Stimulated activated CD4-positive, alpha-beta T cell treated with anti-CD3 and anti-CD28 coated beads, Interleukin-2, amount 100 ng/mL, for 48 hours (primary cell): ENCODE measurements at places on chromosomes 1 and 21.

DNA sequence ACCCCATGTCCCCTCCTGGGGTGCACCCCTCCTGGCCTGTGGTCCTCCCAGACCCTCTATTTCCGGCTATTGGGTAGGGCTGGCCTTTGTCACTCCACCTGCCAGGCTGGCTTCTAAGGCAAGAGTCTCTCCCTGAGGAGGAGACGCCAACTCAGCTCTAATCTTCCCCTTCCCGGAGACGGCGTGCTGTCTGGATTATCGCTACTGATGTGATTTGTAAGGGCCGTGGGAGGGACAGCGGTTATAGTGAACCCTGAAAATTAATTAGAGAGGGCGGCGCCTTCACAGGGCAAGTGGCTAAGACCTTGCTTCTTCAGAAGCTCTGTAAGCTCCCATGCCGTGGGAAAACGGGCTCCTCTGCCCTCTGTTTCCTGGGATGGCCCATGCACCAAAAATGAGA is 207.0 kb upstream of the VAMP3 start:
- no peak for DNase-seq

GRCh38 chr21:38878379-38879179 is 72.8 kb downstream of the ETS2 start:
- DNase-seq = no peak

DNA sequence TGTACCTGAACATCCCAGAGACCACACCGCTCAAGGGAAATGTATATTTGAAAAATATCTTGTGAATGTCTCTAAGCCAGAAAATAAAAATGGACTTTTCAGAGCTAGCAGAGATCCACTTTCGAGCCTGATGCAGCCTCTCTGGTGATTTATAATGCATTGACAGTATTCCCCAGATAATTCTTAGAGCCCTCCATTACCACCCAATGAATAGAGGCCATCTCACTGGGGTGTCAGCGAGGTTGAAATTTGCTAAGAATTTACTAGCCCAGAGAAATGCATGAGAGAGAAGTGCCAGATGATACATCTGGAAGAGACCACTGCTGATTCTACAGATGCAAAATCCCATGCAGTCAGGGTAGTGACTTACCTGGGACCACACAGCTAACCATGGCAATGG is 25.5 kb upstream of the NTPCR start:
- no peak for DNase-seq

GRCh38 chr1:71041806-71042205 is 5.8 kb downstream of the PTGER3 start:
- DNase-seq = no peak

DNA sequence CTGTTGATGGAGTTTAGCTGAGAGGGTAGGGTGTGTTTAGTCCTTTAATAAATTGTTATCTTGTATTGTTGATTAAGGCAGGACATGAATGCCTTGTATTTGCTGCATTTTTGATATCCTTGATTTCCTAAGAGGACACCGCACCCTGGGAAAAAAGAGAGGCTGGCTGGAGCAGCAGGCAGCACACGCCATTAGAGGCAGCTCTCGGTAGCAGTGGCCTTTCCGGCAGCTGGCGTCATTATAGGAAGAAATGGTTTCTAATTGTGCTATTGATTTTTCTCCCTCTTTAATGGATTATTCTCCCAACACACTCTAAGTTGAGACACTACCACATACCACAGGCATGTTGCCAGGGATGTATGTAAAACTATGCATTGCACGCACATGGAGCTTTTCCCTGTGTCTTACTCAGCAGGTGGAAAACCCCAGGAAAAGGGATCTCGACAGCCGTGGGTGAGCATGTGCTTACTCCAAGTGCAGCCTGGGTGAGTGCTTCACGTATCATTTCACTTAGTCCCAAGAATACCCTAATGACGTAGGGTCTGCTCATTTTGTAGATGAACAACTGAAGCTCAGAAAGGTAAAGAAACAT is 440.4 kb upstream of the RUNX1 start:
- DNase-seq = no peak

GRCh38 chr1:29849038-29849750 is 612.9 kb downstream of the PTPRU start:
- DNase-seq = peak; percentile 31

DNA sequence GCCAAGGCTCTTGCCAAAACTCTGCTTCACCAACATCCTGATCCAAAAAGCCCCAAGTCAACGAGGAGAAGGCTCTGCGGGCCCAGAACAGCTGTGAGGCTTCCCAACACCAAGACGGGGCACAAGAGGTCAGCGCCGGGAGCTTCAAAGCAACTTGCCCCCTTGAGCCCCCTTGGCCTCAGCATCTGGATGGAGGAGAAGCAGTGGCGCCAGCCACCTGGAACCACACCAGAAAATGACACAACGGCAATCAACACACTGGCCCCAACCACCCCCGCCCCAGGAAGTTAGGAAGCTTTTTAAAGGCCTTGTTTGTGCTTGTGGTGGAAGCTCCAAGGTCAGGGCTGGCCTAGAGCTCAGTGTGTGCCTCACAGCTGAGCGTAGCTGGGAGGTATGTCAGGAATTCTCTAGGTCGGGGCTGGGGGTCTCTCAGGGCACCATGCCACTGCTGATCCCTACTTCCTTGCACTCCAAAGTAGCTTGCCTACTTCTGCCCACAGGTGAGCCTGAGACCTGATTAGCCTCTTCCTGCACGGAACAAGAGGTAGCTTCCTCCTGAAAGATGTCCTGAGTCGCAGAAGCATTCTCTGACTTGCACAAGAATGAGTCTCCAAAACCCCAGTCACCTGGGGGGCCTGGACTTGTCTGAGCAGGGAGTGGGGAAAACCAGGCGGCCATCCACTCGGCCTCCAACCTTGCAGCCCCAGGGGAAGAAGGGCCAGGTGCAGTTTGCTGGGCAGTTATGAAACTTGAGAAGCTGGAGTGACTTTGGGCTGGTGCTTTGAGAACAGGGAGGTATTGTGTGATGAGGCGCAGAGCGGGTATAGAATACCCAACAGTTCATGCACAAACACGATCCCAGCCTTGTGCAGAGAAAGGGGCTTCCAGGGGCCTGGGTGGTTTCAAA is 9.7 kb upstream of the SRP9 start:
- no peak for DNase-seq

DNA sequence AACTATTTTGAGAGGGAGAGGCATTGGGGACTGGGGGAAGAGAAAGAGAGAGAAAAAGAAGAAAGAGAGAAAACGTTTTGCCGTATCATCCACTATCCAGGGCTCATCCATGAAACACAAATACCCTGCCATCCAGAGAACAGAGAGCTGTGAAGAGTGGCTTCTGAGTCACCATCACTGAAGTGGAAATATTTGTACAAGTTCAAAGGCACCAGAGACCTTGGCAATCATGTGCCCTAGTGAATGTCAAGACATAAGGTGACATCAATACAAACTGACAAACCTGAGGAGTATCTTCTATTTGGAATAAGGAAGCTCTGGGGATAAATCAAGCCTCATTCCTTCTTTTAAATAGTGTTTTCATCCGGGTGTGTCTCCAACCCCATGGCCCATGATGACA is 197.2 kb upstream of the PROX1 start:
- DNase-seq = no peak

GRCh38 chr1:85799737-85800136 is 91.5 kb upstream of the ZNHIT6 start:
- DNase-seq = no peak

DNA sequence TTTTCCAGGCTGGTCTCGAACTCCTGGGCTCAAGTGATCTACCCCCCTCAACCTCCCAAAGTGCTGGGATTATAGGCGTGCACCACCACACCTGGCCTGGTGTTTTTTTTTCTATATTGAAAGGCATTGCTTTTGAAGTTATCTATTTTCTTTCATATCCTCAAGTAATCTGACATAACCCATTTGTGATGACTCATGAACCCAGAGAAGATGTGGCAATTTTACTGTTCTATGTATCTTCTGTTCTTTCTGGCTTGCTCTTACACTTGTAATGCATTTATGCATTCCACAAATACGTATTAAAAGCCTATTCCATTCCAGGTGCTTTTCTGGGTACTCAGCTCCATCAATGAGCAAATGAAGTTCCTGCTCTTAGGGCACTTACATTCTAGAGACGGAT is 29.9 kb upstream of the ERRFI1 start:
- DNase-seq = no peak

GRCh38 chr1:151972542-151973248 is 21.0 kb downstream of the S100A10 start:
- no peak for DNase-seq

GRCh38 chr1:236063919-236064673 is 794 bp downstream of the NID1 start:
- no peak for DNase-seq

DNA sequence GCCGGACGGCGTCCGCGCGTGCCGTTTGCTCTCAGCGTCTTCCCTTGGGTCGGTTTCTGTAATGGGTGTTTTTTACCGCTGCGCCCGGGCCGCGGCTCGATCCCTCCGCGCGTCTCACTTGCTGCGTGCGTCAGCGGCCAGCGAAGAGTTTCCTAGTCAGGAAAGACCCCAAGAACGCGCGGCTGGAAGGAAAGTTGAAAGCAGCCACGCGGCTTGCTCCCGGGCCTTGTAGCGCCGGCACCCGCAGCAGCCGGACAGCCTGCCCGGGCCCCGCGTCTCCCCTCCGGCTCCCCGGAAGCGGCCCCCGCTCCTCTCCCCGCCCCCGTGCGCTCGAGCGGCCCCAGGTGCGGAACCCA is 159.8 kb downstream of the RUNX1 start:
- DNase-seq = no peak

DNA sequence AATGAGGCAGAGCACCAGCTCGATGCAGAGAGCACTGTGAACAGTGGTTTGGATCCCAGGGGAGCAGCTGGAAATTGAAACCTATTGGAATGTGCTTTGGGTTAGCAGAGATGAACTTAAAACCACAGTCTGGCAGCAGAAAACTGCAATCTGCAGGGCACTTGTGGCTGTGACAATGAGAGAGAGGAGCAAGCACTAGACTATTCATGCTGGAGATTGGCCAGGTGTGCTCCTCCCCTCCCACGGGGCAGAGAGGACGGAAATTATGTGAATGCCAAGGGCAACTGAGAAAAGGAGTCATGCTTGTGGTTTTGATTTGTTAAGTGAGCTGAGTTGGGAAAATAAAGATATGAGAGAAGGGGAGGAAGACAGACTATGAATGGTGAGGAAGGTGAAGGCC is 38.1 kb downstream of the HSD3B2 start:
- DNase-seq = peak; percentile 1

GRCh38 chr1:119391749-119392148 is 23.2 kb downstream of the HAO2 start:
- DNase-seq = no peak

GRCh38 chr1:45789601-45790000 is 13.8 kb upstream of the MAST2 start:
- DNase-seq = no peak

DNA sequence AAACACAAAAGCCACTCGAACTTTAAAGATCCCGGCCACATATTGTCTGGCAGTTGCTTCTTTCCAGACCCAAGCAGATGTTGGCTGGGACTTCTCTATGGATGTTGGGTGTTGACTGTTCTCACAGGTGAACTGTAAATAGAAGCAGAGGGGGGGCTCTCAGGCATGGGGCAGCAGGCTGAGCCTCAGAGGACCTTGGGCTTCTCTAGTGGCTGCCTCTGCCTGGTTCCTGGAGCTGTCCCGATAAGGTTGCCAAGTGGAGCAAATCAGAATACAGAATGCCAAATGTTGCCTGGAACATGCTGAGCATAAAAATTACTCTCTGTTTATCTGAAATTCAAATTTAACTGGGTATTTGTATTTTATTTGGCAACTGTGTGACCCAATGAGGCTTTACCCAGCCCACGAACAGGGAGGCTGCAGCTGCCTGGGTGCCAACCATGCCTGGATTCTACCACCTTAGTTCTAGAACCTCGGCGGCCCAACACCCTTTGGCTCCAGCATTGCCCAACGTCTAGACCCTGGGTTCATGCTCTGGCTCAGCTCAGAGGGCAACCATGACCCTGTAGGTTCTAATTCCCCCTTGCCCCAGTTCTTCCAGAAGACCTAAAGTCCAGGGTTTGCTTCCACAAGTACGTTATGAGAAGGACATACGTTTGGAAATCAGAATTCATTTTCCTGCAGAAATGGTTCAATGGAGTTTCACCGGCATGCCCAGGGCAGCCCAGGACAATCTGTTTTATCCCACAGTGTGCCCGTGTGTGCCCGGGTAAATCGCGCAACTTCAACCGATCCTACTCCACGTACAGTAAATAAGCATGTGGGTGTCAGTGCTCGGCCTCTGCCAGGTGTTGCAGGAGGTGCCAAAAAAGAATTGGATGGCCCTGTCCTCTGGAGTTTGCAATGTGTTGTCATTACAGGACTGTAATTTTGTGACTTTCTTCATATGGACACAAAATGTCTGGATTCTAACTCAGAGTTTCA is 5.4 kb upstream of the SLC45A1 start:
- DNase-seq = no peak

GRCh38 chr1:20409971-20410370 is 76.0 kb downstream of the CAMK2N1 start:
- no peak for DNase-seq

DNA sequence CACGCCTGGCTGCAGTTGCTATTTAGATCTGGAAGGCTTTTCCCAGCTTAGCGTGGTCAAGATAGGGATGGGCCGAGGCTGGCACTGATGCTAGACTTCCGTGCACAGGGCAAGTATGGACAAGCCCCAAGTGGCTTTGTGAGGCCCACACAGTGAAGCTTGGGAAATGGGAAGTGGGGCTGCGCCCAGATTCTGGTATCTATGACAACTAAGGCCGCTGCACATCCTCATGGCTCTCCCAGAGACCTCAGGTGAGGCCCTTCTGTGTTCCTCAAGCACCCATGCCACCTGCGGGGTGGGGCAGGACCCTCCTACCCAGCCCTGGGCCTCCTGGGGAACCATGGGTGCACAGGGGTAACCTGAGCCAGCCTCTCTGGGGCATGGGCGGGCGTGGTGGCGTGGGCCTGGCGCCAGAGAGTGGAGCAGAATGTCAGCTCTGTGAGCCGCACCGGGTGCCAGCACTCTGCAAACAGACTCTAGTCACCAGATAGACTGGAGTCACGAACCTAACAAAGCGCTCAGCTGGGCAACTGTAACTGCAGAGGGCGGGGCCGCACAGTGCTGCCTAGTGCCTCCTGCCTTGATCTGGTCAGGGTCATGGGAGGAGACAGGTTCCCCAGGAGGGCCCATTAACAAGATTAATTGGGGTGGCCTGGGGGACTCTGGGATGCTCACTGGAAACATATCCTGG is 46.4 kb downstream of the ELF3 start:
- DNase-seq = no peak

DNA sequence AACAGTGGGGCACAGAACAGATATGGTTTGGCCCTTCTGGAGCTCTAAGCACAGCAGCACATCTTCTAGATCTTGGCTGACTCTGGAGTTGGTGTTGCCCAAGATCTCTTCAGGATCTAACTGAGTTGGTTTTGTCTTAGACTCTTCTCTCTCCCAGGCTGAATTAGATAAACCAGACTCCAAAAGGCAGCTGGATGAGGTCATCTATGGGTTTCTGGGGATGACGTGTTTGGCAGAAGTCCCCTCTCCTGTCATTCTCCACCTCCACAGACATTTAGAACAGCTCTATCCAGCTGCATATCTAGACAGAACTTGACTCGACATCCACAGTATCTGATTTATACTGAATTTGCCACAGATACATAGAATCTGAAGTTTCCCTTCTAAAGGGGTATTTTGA is 75.3 kb downstream of the ST6GALNAC5 start:
- DNase-seq = no peak

- no peak for DNase-seq
Observed at GRCh38 chr1:62286786-62287224, 32.4 kb downstream of the KANK4 start.
